ENCODE measurements at places on chromosomes 3 and 15. TPM values are rescaled to one million over a fixed set of nuclear protein-coding genes. Genes with fewer than 3 reads are reported as not detected.

ATP13A4 gene
- not detected for polyA plus RNA-seq

- peak; percentile 51 for DNase-seq
Observed at GRCh38 chr3:182212479-182213076, 500.9 kb downstream of the SOX2 start.

ZIC1 gene
- polyA plus RNA-seq, result 10.2 TPM

LRRN1 gene
- 1.5 TPM for polyA plus RNA-seq

PRSS50 gene
- polyA plus RNA-seq, result 0.01 TPM

DNA sequence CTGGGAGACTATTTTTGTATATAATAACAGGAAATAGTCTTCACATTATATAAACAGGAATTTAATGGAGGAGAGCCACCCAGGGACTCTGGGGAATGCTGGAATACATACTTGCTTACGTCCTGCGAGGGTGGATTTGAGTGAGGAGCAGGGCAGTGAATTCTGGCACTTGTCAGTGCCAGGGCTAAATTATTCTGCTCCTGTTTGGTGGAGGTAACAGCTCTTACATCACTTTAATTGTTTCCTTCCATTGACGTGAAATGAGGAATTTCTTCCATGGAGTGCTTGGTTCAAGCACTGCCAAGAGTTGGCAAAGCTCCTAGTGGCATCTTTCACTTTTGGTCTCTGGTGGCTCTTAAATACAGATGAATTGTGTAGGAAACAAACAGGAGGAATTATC is 94.1 kb upstream of the GOLGA8J start:
- no peak for DNase-seq

GRCh38 chr3:117751651-117752050 is 1042.1 kb downstream of the TUSC7 start:
- DNase-seq, result no peak

GRCh38 chr15:99177679-99178078 is 71.7 kb downstream of the TTC23 start:
- no peak for DNase-seq

DNA sequence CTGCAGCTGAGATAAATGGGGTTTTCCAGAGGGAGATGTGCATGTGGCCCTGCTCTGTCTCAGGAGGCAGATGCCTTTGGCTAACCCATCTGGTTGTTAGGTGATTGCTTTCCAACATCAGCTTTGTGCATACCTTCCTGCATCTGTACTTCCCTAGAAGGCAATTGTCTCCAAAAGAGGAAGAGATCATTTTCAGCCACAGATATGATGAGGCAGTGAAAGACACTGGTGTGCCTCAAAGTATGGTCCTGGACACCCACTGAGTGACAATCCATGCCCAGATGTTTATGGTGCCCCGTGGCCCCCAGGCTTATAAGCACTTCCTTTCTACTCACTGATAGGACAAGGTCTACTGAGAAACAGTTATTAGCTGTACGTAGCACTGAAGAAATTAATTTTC is 117.5 kb upstream of the NR2F2 start:
- DNase-seq, result no peak

DNA sequence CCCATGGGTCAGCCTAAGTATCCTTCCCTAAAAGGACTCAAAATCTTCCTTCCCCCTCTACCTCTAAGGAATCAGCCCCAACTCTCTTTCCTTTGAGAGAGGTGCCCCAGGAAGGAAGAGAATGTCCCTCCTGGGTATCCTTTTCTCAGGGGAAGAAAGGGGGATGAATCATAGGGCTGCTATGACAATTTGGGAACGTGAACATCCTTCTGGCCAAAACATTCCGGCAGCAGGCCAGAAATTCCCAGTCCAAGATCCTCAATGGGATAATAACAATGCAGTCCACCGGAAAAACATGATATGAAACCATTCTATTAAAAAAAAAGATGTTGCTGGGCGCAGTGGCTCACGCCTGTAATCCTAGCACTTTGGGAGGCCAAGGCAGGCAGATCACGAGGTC is 50.8 kb upstream of the CACNA2D3 start:
- no peak for DNase-seq

GRCh38 chr3:113270068-113270467 is 58.7 kb downstream of the BOC start:
- no peak for DNase-seq

GOLGA8T gene
- polyA plus RNA-seq, result not detected

- no peak for DNase-seq
Observed at GRCh38 chr15:57646087-57646486, 54.4 kb downstream of the MYZAP start.

DNA sequence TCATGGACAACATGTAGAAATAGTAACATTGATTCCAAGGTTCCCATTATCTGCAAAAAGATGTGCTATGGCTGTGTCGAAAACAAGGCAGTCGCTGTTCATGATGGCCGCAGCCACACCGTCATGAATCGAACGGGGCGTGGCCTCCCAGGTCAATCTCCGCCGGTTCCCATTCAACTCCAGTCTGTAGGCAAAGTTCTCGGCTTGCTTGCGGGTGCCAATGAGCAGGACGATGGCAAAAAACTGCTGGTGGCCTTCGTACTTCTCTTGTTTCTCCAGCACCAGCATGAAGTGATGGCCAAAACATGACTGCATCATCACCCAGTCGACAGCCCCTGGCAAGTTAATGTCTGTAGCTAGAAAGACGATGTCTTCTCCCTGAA is 20.8 kb downstream of the SIAH2 start:
- no peak for DNase-seq

SCG5 gene
- 0.86 TPM for polyA plus RNA-seq

- no peak for DNase-seq
Observed at GRCh38 chr15:70629735-70630273, 133.6 kb downstream of the UACA start.

DNA sequence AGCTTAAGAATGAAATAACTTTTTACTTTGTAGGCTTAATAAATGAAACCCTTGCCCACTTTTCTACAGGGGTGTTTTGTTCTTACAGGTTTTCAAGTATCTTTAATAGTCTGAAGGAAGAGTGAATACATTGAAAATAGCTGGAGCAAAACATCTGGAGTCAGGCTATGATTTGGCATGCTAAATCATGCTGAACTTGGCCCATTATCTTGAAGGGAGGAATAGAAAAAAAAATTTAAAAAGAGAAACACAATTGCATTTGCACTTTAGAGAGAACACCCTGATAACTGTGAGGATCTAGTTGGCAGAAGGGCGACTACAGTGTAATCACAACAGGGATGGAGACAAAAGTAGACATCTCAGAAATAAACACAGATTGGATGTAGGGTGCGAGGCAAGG is 1.8 kb upstream of the IQGAP1 start:
- no peak for DNase-seq

- no peak for DNase-seq
Observed at GRCh38 chr3:52086976-52087663, 30.7 kb upstream of the DUSP7 start.

LTK gene
- polyA plus RNA-seq, result not detected

- DNase-seq, result no peak
Observed at GRCh38 chr3:58404396-58404795, 29.2 kb downstream of the PDHB start.

GRCh38 chr3:153311541-153311940 is 149.5 kb downstream of the RAP2B start:
- no peak for DNase-seq

GRCh38 chr3:61686228-61686648 is 124.9 kb downstream of the PTPRG start:
- no peak for DNase-seq

SLC12A1 gene
- polyA plus RNA-seq, result not detected

GRCh38 chr3:135263331-135263730 is 468.3 kb downstream of the EPHB1 start:
- DNase-seq, result no peak

GRCh38 chr3:114338651-114339357 is 45.0 kb downstream of the TIGIT start:
- no peak for DNase-seq

- no peak for DNase-seq
Observed at GRCh38 chr3:8739757-8740504, 6.3 kb downstream of the CAV3 start.

CFAP91 gene
- polyA plus RNA-seq, result 0.72 TPM

Measured in psoas muscle (tissue), 8 donors.